NCI-H1417 (cell line): ENCODE measurements at places on chromosomes 16 and 17.

DNA sequence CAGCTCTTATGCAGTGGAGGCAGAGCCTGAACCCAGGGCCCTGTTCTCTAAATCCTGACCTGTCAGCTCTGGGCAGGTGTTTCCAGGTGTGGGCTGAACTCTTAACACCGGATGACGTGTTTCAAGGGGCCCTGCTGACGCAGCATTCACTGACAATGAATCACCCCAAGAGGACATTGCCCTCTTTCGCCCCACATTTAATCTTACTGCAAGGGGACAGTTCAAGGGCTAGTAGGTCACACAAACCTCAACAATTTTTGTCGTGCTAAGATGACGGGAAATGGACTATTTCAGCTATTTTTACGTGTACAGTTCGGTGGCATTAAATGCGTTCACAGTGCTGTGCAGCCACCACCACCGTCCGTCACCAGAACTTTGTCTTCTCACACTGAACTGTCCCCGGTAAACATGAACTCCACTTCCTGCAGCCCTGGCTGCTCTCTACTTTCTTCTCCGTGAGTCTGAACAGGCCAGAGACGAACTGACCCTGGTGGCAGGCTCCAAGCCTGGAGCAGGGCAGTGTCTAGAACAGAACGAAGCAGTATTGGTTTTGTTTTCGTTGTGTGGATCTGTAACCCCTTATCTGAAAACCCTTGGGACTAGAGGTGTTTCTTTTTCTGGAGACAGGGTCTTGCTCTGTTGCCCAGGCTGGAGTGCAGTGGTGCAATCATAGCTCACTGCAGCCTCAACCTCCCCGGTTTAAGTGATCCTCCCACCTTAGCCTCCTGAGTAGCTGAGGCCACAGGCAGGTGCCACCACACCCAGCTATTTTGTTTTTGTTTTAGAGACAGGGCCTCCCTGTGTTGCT lies 88.4 kb upstream of the CIBAR2 start:
- no peak for DNase-seq

DNA sequence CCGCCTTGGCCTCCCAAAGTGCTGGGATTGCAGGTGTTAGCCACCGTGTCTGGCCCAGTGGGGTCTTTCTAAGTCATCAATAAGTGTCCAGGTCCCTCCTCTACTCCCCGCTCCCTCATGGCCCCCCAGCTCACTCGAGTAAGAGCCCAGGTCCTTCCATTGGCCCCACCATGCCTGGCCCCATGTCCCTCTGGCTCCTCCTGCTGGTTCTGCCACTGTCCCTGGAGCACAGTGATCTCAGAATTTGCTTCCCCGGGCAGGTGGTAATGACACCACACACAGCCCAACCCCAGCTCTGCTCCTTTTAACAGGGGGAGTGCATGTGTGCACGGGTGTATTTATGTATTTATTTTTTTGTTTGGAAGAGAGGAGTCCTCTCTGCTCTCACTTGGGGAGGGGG lies 19.6 kb downstream of the MGAT5B start:
- DNase-seq: no peak

DNA sequence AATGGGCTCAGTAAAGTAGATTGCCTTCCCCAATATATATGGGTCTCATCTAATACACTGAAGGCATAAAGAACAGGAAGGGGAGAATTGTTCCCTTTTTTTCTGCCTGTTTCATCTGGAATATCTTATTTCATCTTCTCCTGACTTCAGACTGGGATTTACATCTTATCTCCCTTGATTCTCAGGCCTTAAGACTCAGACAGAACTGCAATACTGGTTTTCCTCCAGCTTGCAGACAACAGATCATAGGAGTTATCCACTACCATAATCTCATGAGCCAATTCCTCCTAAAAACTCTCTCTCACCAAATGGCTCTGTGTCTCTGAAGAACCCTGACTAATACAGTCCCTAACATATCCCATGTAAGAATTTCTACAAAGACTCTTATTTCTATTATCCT lies 390.7 kb downstream of the CDH8 start:
- no peak for DNase-seq

GRCh38 chr17:82927661-82928601 lies 88.1 kb upstream of the ZNF750 start:
- no peak for DNase-seq

GRCh38 chr17:58091024-58091567 lies 7.9 kb downstream of the DYNLL2 start:
- no peak for DNase-seq

DNA sequence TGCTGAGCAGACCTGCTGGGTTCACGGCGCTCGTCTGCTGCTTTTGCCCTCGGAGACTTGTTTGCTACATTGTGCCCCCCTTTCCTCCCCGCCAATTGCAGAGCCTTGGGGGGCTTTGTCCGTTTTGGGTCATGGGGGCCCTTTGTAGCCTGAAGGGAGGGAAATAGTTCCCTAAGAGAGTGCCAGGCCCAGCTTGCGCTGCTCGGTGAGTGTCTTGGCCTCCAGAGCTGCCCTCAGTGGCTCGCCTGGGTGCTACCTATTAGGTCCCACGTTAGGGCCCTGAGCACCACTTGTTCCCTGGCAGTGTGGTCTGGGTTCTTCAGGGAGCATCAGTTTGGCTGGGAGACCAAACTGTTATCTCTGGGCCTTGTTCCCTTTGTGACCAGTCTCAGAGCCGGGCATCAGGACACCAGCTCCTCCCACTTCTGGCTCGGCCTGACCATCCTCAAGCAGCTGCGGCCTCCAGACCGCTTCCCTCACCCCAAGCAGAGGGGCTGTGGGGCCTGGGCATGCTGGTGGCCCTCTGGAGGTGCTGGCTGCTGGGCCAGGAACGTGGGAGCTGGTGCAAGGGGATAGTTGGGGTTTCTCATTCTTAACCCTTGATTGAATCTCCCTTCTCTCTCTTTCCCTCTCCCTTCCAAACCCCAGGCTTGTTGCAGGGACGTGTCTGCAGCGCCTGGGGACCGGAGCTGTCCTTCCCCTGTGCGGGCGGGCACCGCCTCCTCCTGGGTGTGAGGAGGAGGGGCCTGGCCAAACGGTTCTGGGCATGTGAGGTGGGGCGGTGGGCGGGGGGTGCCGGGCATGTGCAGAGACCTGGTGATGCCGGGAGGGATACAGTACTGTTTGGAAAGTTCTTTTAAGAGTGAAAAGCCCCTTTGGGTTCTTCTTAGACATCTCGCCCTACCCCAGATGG lies 16.0 kb upstream of the ITGB4 start:
- DNase-seq: no peak

DNA sequence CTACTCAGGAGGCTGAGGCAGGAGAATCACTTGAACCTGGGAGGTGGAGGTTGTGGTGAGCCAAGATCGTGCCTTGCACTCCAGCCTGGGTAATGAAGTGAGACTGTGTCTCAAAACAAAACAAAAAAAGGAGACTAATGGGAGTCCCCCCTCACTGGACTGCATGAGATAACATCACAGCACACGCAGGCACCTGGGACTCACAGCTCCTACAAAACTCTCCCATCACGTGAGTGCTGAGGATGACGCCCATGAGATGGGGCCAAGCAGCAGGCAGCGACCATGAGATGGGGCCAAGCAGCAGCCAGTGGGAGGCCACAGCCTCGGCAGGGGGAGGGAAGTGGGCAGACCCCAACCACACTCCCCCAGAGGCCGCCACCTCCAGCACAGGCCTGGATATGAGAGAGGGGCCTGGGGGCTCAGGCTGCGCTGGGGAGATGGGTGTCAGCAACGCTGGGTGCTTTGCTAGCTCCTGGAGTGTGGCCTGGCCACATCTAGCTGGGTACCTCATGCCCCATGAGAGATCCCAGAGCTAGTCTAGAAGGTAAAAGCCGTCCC lies 15.4 kb downstream of the DNAAF8 start:
- DNase-seq: no peak

- no peak for DNase-seq
Measured at GRCh38 chr17:7020894-7021664, 1.8 kb upstream of the BCL6B start.

DNA sequence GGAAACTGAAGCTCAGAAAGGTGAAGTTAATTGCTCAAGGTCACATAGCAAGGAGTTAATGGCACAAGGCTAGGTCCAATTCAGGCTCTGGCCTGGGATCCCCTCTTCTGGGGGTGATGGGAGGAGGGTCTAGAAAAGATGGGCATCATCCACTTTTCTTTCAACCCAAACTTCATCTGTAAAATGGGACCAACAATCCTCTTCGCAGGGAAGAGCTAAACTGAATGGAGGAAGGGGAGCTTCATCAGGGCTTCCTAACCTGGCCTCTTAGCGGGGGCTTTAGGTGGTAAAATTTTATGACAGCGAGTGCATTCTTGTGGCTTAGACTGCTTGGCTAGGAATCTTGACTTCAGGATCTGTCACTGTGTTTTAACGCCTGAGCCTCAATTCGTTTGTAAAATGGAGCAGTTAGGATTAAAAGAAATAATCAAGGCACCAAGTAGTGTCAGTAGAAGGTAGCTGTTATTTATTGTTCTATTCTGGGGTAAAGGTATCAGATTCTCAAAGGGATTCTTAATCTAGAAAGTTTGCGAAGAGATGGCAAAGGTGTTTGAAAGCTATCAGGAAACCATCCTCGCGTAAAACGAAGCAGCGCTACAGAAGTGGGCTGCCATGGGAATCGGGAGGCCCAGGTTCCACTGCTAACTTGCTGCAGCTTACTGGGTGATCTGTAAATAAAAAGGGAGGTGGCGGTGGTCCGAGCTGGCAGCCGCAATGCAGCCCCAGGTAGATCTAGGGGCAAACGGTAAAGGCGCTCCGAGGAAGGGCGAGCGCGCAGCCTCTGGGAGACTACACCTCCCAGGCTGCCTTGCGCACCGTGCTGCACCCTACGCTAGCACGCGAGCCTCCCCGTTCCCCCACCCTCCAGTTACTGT lies 1.5 kb upstream of the SRCAP start:
- DNase-seq: peak; percentile 87

- peak; percentile 33 for DNase-seq
Measured at GRCh38 chr16:47058295-47059086, 85.0 kb upstream of the DNAJA2 start.

DNA sequence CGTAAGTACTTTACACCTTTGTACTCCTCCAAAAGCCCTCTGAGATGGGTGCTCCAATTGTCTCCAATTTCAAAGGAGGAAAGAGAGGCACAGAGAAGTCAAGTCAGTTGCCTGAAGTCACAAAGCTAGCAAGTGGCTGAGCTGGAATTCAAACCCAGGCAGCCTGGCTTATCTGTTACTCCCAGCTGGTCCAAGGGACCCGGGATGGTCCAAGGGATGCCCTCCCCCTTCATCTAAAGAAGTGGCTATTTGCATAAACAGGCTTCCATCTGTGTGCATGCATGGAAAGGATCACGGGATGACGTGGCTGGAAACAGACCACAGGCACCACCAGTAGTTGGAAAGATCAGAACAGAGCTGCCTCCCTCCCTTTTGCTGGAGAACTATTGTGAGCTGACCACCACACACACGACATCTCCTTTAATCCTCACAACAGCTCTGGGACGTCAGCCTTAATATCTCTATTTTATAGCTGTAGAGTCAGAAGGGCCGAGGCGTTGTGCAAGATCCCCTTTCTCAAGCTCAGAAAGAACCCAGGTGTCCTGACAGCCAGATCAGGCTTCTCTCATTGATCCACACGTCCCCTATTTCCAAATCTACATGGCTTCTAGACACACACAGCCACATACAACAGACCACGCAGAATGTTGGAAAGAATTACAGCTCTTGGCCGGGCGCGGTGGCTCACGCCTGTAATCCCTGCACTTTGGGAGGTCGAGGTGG lies 10.9 kb upstream of the COL1A1 start:
- no peak for DNase-seq

- no peak for DNase-seq
Measured at GRCh38 chr16:47492428-47493377, 31.6 kb downstream of the PHKB start.

- peak; percentile 53 for DNase-seq
Measured at GRCh38 chr17:45936610-45937009, 42.3 kb downstream of the MAPT start.

- no peak for DNase-seq
Measured at GRCh38 chr17:74567397-74567796, at the start of gene CD300H. Gene CD300H, minus strand, starts transcription at chr17:74567509.

DNA sequence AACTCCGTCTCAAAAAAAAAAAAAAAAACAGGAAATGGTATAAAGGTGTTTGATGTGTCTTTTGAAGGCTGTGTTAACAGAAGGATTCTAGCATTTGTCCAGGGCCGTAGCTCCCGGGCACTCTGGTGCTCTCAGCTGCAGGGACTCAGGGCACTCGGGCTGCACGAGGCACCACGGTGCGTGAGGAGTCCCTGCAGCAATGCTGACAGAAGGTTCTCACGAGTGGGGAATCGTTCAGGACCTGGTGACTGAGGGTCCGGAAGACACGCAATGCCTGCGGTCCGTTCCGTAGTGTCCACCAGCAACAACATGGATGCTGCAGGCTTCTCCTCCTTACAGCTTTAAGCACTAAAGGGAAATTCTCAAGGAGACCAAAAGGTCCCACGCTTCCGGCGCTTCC lies 12.6 kb upstream of the FAAP100 start:
- no peak for DNase-seq
